D721Med (cell line): ENCODE measurements at places on chromosomes 4 and X.

DNA sequence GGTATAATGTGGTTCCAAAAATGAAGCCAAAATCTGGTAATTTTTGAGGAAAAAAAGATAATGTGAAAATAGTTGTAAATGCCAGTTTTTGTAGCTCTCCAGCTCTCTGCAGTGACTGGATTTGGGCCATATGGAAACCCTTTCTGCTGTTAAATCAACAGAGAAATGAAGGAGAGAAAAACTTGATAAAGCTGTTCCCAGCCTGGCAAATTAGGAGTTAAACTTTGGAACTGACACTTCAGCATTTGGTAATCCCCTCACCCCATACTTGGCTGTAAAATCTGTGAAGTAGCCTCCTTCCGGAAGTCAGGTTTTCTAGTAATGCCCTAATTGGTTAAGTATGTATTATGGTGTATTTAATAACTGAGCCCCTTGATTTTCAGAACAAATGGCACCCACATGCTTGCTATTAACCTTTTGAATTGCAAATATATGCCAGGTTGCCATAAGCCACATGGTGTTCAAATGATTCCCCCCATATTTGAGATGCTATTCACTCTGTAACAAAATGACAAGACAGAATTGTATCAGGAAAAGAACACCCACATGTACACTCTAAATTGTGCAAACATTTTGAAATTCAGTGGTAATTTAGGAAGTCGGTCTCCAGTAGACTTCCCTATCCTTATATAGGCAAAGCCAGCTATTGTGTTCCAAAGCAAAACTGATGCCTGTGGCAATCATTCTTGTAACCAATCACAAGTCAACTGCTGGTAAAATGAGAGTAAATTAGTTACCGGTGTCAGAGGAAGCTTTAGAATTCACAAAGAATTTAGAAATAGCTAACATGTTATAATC is 96.3 kb upstream of the ADAMTS3 start:
- DNase-seq = no peak

- DNase-seq = no peak
Observed at GRCh38 chr4:183080372-183081115, 18.5 kb upstream of the WWC2 start.

DNA sequence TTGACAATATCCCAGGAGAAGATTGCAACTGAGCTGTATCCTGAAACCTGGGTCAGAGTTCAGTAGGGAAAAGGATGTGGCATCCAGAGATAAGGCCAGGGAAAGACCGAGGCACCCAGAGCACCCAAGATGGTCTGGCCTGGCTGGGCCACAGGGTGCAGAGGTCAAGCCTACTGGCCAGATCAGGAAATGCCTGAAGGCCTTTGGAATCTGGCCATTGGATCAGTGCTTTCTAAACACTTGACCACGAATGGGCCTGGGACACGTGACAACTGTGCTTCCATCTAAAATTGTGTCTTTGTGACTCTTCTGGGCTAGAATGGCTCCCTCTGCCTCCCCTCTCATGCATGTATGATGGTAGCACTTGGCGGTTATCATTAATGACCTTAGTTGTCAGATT is 316.9 kb downstream of the EVC2 start:
- no peak for DNase-seq

DNA sequence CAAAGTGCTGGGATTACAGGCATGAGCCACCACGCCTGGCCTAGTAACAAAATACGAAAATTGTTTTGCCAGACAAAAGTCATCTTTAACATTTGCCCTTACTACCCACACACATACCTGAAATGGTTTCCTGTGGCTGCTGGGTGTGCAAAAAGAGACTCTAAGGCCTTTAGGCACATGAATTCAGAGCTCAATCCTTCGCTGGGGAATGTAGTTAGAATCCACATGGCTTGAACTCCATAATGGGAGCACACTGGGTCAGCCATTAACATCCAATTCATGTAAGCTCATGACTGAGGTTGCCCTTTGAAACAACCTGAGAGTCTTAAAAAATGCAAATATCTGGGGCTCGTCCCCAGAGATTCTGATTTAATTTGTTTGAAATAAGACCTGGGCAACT is 87.8 kb downstream of the HPGD start:
- DNase-seq = no peak

- DNase-seq = no peak
Observed at GRCh38 chrX:45322382-45322781, 121.7 kb upstream of the DIPK2B start.

DNA sequence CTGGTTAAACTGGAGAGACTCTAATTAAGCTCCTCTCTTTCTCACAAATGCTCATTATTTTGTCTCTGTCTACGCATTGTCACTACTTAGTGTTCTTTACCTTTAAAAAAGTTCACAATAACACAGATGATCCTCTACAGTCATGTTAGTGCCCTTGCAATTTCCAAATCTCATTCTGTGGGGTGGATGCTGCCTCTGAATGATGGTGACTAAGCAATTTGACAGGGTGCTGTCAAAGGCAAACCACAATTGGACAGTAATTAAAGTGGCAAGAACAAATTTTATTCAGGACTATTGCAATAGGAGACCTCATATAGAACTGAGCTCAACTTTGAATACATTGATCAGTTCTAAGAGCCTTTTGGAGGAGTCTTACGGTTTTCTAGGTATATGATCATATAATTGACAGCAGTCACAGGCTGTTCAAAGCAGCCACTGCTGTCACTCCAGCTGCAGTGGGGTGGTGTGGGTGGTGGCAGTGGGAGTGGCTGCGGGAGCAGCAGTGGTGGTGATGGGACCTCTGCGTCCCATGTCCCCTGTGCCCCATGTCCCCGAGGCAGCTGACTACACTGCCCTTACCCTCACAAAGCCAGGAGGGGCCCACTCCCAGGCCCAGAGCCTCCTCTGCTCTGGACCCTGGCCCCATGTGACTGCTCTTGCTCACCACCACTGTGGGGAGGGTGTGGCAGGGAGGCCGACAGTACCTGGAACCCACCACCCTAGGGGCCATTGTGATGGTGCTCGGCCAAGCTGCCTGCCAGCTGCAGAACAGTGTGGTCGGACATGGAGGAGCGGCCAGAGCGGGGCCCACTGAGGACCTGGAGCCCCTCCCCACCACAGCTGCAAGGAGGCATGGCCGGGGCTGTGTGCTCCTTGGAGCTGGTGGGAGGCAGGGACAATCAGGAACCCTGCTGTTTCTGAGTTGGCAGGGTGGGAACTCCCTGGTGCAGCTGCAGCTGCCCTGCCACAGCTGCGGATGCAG is 30.4 kb upstream of the PAGE1 start:
- no peak for DNase-seq

DNA sequence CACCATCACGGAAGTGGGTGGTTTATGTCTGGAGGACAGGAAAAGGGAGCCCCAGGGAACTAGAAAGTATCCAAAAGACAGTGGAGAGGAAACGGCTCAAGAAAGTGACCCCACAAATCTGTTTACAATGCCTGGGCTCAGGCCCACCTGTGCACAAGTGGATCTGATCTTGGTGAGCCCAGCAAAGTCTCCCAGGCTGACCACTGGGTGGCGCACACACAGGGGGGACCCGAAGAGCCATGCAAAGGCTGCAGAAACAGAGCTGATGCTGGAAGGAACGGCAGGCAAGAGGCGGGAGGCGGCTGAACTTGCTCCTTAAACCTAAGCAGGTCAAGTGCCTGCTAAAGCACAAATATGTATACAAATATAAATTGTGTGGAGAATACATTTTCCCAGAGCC is 9.6 kb downstream of the HAUS7 start:
- no peak for DNase-seq

DNA sequence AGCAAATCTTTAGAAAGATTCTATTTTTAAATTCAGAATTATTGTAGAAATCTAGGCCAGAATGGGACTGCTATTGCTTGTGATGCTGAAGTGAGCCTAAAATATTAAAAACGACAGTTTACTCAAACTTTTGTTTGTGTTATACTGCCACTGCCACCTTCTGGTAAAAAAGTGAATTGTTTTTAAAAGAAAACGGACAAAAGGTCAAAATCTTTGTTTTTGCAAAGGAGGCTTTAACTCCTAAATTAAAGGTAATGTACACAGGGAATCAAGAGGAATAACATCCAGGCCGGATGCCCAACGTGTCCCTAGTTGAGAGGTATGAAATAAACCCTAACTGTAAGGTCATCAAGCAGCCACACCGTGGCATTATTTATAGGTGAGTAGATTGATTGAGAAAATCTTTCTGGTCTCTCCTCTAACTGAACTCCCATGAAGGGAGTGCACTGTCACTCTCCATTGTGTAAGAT is 338.3 kb upstream of the GALNT7 start:
- no peak for DNase-seq

DNA sequence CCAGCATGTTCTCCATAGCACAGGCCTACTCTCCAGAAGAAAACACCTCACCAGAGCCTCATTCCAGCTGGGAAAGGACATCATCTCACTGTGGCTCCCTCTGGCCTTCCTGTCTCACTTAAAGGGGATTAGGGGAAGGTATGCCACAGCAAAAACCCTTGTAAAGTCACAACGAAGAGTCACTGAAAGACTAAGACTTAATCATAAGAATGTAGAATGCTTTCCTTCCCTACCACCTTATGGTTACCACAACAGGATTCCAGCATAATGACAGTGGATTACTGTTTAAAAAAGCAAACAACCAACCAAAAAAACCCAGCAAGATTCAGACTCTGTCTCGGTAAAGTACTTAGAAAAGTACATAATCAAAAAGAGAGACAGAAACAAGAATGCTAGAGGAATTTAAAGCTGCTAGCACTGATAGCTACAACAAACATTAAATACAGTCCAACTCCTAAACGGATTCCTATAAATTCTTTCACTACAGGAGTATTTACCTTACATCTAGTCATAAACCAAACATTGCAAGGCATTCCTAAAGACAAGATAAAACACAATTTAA is 75.1 kb downstream of the BANK1 start:
- DNase-seq = no peak

GRCh38 chr4:58940167-58940566 is 1830.0 kb upstream of the IGFBP7 start:
- no peak for DNase-seq

DNA sequence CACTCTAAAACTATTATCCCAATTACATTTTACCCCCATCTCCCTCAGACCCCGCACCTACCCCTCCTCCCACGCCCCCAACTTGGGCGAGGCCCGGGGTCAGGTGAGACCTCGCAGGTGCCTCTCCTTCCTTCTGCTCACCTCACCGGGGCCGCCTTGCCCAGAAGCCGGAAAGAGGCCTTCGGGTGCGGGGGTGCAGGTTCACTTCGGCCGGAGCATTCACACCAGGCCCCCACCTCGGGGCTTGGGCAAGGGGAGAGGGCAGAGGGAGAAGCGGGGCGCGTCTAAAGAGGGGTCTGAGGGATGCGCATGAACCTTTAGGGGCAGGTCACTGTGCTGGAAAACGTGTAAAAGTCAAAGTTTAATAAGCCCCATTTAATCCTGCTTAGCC is 427 bp downstream of the ZNF182 start:
- no peak for DNase-seq

- DNase-seq = no peak
Observed at GRCh38 chrX:112816908-112817307, 23.7 kb downstream of the AMOT start.

- DNase-seq = peak; percentile 64
Observed at GRCh38 chr4:6779667-6780565, 2.6 kb upstream of the KIAA0232 start.

- no peak for DNase-seq
Observed at GRCh38 chr4:21139327-21139726, 439.1 kb downstream of the PACRGL start.

- DNase-seq = no peak
Observed at GRCh38 chrX:39830414-39830813, 267.3 kb downstream of the BCOR start.

DNA sequence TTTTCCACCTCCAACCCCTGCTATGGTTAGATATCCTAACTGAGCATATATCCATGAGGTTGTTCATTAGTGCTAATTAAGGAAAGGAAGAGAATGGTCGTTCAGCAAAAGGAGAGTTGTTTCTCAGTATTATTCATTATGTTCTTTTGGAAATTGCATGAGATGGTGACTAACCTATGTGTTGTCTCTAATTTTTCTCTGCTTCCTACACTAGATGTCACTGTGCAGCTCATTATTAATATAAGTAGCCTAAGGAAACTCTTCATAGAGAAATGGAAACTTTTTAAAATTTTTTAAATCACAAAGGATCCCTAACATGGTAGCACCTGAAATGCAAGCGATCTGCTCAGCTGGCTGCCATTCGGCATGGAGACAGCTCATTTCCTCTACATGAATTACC is 67.7 kb upstream of the FAM9A start:
- no peak for DNase-seq

- DNase-seq = no peak
Observed at GRCh38 chrX:115030625-115031024, 13.2 kb upstream of the IL13RA2 start.

DNA sequence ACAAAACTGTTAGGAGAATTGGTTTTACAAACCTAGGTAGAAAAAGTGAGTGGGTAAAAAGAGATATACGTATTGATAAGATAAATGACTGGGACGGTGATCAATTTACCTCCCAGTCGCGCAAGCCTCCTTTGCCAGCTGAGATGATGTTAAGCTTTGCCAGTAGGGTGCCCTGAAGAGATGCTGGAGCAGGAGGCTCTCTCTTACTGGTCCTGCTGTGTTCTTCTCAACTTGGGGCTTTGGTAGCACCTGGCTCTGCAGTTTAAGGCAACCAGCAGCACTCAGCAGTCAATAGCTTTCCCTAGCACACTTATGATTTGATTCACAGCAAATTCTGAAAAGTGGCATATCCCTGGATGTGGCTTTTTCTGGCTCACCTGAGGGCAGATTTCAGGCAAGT is 1461.7 kb downstream of the ADGRL3 start:
- DNase-seq = no peak

GRCh38 chr4:159837071-159837470 is 734.2 kb downstream of the RAPGEF2 start:
- DNase-seq = no peak

DNA sequence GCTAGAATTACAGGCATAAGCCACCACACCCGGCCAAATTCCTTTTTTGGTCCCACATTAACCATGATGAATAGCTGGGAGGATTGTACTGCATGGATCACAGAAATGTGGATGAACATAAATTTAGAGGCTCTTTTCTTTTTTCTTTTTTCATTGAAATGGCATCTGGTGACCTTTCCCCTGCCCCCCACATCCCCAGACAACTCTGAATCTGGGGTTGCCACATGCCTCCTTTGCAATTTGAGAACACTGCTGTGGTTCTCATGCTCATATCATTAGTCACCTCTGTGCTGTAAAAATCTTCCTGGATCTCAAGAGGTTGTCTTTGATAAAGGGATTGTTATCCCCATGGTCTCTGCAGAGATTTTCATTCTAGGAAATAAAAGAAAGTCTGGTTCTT is 22.8 kb upstream of the FMR1NB start:
- no peak for DNase-seq

DNA sequence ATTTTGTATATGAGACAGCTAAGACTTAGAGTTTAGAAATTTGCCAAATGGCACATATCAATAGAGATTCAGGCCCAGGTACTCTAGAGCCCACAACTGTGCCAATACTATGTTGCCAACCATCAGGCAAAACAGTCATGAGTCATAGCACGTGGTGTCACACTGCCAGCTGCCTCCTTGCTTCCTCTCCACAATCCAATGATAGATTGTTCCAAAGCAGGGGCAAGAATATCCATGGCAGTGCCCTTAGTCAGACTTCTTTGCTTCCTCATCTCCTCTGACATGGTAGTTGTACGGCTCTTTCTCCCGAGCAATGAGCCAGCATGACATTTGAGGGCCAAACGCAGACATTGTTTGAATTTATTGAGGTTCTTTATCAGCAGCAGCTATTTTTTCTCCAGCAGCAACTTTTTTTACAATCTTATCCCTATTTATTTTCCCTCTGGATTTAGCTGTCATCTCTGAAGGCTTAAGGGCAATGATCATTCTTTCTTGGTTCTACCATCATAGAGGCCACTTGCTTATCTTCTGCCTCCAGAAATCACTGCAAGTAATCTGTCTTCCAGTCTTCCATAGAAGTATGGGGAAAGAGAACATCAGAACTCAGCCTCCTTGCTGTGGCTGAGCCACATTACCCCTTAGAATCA is 169.7 kb downstream of the COL4A6 start:
- DNase-seq = no peak
